ENCODE measurements at places on chromosomes 7 and 10.

GRCh38 chr10:98312349-98312748 is 44.4 kb upstream of the LOXL4 start:
- no peak for DNase-seq

- no peak for DNase-seq
Observed at GRCh38 chr7:130364451-130364850, 15.8 kb upstream of the CPA1 start.

DNA sequence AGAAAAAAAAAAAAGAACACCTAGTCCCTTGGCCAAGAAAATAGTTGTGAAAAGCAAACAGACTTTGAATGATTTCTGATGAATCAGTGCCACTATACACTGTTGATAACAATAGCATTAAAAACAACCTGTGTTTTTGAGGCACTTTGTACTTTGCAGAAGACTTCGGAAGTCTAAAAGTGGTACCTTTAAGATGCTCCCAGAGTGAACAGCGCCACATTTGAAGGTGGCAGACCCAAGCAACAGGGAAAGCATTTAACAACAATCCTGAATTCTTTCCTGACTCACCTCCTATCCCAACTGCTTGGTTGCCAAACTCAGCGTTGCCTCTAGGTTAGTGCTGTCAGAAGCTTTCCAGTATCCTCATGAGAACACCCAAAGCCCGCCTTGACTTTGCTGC is 102.5 kb upstream of the CCDC6 start:
- DNase-seq, result no peak

GRCh38 chr7:113892818-113893217 is 26.0 kb downstream of the PPP1R3A start:
- DNase-seq, result no peak

DNA sequence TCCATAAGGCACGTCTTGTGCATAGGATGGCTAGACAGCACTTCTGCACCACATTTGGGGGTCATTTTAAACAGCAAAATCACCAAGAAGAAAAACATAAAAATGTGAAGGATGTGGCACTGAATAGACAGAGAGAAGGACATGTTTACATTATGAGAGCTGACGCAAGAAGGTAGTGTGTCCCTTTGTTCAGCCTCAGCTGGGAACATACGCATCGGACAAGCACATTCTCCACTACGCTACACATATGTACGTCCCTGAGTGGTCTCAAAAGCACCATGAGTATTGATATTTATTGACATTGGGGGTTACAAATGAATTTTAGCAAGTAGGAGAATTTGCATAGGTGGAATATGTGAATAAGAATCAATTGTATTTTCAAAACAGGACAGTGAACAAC is 20.2 kb downstream of the DDC start:
- DNase-seq, result no peak

DNA sequence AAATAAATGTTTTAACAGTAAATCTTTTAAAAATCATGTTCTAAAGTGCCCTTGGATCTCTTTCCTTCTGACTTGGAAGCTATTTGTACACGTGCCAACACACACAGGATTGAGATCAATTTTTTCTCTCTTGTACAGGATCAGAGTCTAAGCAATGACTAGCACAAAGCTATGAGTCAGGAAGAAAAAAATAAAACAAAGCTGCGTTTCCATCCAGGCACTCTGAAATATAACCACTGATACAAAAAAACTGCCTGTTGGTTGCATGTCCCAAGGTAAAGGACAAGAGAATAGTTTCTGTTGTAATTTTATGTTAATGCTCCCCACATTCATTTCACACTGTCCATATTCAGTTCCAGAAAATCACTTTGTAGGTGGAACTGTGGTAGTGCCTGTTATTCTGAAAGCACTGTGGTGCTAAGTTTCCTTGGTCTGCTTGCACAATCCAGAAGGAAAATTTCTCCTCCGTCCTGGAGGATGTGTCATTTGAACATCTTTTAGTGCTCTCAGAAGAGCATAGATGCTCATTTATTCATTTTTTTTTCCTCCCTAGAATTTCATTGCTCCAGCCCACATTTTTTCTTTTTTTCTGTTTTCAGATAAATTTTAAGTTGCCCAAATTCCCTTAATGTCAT is 113.4 kb downstream of the PLXDC2 start:
- DNase-seq, result no peak

- no peak for DNase-seq
Observed at GRCh38 chr10:28391283-28391682, 88.4 kb upstream of the MPP7 start.

- no peak for DNase-seq
Observed at GRCh38 chr10:70729763-70730357, 55.3 kb downstream of the TBATA start.

DNA sequence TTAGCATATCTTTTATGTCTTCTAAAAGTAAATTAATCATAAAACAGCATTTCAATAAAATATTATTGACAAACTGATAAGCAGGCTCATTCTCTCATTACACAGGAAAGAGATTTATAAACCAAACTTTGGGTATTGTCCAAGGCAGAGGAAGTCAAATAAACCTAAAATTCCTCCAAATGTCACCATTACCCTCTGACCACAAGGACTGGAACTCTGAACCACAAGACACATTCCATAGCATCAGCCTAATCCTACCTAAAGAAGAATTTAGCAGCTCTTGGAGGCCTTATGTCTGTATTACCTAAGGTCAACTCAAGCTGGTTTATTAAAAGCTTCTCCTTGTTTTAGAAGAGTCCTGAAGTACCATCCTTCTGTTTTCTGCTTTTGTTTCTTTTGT is 82.4 kb upstream of the SLC13A1 start:
- no peak for DNase-seq

DNA sequence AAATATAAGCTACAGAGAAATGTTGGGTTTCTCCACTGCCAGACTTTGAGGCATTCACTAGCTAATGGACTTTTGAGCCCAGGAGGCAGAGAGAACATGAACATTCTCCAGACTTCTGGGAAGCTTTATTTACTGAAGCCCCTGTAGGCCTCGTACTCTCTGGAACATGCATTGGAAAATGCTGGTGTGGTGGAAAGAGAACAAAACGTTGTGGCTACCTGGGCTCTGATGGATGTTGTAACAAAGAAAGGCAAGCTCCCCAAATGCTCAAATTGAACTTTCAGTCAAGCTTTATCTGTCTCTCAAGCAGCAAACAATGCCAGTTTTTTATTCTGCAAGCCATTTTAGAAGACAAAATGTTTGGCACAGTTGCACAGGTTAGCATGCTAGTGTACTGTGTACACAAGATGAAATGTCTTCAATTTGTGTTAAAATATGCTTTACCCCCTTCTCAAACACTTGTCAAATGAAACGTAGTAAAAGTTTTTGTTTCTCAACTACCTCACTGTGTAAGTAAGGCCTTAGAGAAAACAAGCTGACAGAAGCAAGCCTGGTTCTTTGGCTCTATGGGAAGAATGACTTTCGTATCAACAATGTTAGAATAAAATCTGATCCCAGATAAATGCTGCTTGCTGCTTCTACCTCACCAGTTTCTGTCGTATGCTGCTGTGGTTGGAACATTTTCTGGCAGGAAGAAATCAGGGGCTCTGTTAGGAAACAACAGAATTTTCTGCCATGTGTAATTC is 71.0 kb upstream of the CC2D2B start:
- DNase-seq, result no peak

- DNase-seq, result no peak
Observed at GRCh38 chr7:157009170-157009777, 1.2 kb downstream of the MNX1 start.

- no peak for DNase-seq
Observed at GRCh38 chr10:46288601-46289206, 1.9 kb downstream of the ANTXRL start.

GRCh38 chr10:103111031-103111917 is 81.8 kb downstream of the NT5C2 start:
- no peak for DNase-seq

- DNase-seq, result no peak
Observed at GRCh38 chr10:129719889-129720590, 244.0 kb downstream of the EBF3 start.

GRCh38 chr10:62083412-62084267 is 182.1 kb downstream of the ARID5B start:
- DNase-seq, result no peak

DNA sequence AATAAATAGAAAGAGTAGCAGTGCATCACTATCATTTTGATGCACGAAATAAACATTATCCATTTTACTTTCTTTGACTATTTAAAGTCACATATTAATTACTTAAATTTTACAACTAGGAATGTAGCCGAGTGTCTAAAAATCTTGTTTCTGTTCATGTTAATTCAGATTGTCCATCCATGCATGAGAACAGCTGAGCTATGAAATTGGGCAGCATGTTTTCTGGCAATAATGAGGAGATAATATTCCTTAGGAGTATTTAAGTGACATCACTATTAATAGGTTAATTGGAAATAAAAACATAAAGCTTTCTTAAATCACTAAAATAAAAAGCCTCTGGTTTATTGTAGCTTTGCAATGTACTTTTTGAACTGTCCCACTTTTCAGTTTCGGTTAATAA is 293.8 kb downstream of the PHTF2 start:
- DNase-seq, result no peak

DNA sequence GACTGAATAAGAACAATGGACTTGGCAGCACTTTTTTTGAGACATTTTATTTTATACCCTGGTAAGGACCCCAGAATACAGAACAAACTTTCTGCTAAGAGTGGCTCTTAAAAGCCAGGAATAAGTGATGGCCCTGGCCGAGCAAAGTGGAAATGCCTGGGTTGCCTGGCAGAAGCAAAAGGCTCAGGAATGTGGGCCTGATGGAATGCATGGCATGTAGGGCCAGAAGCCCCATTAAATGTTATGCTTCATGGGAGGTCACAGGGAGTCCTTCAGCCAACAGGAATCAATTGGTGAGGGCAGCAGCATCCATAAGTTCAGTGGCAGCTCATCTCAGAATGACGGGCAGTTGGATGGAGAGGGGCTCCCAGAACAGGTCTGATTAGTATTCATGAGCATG is 301.5 kb upstream of the CACNA2D1 start:
- no peak for DNase-seq

- DNase-seq, result peak; percentile 11
Observed at GRCh38 chr10:120423431-120424197, 33.4 kb upstream of the PLPP4 start.

GRCh38 chr10:2139746-2140145 is 402.4 kb upstream of the ADARB2 start:
- DNase-seq, result no peak

- no peak for DNase-seq
Observed at GRCh38 chr7:152891837-152892236, 132.3 kb downstream of the ACTR3B start.

DNA sequence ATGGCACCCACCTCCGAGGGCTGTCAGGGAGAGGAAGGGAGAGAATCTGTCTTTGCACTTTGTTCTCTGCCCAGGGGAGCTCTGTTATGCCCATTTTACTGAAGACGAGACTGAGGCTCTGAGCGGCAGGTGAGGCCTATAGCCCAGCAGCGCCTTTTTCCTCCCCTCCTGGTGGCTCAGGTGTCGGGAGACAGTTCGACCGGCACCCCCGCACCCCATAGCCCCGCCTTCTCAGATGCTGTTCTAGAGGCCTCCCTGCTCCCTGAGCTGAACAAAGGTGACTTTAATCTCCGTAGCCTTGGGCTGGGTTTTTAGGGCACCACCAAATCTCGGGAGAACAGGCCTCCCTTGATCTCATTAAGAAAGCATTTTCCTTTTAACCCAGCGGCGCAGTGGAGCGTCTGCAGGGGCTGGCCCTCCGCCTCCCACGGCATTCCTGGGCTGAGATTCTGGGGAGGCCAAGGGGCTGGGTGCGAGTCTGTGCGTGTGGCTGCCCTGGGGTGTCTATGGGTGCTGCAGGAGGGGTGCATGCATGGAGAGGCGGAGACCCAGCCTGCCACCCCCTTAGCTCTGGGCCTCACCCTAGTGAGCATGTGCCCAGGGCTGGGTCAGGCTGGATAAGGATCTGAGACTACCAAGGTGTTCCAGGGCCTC is 3.3 kb downstream of the LFNG start:
- DNase-seq, result no peak

- DNase-seq, result no peak
Observed at GRCh38 chr7:33145156-33145555, 15.8 kb downstream of the BBS9 start.

- no peak for DNase-seq
Observed at GRCh38 chr10:50937230-50937907, 51.9 kb upstream of the A1CF start.

GRCh38 chr7:108165723-108166122 is 35.6 kb upstream of the LAMB4 start:
- no peak for DNase-seq

- DNase-seq, result no peak
Observed at GRCh38 chr7:112453505-112454171, 3.4 kb downstream of the IFRD1 start.

DNA sequence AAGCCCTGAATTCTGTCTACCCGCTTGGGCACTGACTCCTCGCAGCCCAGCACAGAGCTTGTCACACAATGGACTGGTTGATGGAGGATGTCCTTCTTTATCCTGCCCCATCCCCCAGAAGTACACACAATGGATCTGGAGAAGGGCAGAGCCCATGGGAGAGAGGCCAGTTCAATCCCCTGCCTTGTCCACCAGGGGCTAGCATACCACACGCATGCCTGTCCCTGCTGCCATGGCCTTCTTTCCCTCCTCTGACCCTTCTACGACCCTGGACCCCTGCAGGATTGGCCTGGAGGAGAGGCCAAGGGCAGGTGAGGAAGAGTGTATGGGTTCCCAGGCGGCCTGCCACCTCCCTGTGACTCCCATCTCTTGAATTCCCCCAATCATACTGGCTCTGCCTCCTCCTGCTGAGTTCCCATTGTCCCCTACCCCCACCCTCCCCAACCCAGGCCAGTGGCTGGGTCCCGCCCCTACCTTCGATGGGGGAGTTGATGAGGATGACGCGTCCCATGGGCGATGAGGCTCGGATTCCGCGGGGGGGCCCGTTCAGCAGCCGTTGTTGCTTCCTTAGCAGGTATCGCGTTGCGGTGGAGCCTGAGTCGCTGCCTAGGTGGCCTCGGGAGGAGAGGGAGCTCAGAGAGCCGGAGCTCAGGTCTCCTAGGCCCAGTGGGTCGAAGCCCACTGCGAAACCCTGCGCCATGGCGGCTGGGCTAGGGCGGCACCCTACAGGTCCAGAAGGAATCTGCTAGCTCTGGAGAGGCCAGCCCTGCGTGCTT is 1.2 kb downstream of the PDZD7 start:
- no peak for DNase-seq

GRCh38 chr10:102492983-102493382 is 9.5 kb downstream of the ACTR1A start:
- no peak for DNase-seq

DNA sequence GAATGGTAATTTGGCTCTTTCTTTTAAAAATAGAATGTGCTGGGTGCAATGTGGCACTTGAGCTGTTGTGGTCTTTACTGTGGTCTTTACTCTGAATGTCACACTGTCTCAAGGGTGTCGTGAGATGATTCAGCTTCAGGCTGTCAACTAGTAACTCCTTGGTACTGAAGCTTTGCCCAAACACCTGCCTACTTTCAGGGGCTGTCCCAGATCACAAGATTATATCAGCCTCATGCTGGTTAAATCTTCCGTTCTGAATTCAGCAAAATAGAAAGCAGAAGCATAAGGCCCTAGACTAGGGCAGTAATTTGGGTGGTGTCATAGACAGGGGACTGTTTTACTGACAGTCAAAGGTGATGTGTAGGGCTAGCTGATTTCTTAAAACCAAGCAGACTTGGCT is 110.9 kb downstream of the BAMBI start:
- DNase-seq, result no peak

- no peak for DNase-seq
Observed at GRCh38 chr10:49363309-49364031, 32.4 kb downstream of the DRGX start.
